ENCODE measurements at places on chromosomes 11 and 22.

GRCh38 chr11:128290106-128290840 lies 297.1 kb downstream of the ETS1 start:
- no peak for DNase-seq

DNA sequence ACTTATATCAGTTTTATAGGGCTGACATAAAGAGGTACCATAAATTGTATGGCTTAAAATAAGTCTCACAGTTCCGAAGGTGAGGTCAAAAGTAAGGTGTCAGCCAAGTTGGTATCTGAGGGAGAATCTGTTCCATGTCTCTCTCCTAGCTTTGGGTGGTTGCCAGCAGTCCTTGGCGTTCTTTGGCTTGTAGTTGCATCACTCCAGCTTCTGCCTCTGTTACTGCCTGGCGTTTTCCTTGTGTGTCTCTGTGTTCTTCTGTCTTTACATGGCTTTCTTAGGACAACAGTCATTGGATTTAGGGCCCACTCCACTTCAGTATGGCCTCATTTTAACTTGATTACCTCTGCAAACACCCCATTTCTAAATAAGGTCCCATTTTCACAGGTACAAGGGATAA lies 16.7 kb downstream of the MMP7 start:
- no peak for DNase-seq

GRCh38 chr11:133175103-133175502 lies 357.2 kb downstream of the OPCML start:
- DNase-seq: no peak

- no peak for DNase-seq
These were observed 10.7 kb upstream of the TXN2 start for GRCh38 chr22:36492109-36492508.

GRCh38 chr11:29024386-29024785 lies 916.2 kb downstream of the METTL15 start:
- DNase-seq: no peak

- no peak for DNase-seq
These were observed 24.1 kb upstream of the WNT7B start for GRCh38 chr22:46001046-46001425.

DNA sequence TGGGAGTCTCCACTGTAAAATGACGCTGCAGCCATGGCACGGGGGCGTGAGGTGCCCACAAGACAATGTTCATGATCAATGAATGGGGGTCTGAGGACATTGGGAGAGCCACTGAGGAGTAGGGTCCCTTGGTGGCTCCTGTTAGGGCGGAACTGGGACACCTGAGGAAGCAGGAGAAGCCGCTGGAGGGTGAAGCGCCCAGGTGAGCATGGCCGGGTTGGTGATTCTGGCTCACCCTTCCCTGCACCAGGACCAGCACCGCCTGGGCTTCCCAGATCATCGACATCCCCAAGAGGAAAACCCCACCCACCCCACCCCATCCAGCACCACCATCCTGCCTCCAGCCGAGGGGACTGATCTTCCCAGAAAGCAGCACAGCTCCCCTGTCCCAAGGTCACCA lies 30.6 kb downstream of the SHANK2 start:
- DNase-seq: no peak
